Stimulated activated CD8-positive, alpha-beta memory T cell treated with anti-CD3 and anti-CD28 coated beads, Interleukin-7, amount 100 ng/mL, for 24 hours (primary cell): ENCODE measurements at places on chromosomes 1 and 21.

DNA sequence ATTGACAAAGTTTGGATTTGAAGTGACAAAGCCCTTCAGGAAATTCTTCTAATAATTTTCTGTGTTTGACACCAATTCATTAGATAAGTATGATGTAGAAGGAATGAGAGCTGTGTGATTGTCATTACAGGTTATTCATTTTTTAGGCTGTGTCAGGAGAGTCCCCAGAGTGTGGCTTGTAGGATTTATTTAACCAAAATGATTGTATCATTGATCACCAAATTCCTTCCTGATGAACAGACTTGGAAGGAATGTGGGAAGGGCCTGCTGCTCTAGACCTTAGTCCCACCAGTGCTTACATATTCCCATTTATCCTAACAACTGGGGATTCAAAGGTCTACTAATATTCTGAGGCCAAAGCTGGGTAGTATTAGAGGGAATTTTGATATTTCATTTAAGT lies 383.3 kb upstream of the KAZN start:
- no peak for DNase-seq

DNA sequence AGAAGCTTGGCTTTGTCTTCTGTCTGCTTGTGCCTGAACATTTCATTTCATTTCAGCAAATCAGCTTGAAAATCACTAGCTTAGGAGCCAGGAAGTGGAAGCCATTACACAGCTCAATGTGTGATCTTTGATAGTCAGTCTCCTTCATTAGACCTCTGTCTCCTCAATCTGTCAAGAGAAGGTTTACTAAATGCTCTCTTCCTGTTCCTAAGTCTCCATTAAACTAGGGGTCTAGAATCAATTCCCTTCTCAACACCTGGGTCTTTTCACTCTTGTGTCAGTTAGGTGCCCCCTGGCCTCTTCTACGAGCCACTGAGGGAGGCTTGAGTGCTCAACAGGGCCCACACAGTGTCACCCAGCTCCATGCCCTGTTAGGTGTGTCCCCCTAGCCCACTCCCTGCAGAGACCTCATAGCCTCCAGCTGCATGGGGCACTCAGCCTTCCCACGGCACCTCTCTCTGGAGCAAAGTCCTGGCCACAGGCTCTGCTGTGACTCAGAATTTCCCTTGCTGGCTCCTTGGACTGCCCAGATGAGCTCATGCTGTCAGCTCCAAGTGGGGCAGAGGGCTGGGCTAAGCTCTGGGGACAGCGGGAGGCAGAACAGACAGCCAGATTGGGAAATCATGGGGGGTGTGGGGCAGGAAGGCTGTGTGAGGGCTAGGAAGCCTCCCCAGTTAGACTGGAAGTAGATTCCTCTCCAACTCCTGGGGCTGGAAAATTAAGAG lies 115.7 kb upstream of the IPO9 start:
- no peak for DNase-seq

- no peak for DNase-seq
These were observed 993 bp downstream of the DDX59 start for GRCh38 chr1:200668514-200669313.

GRCh38 chr1:179021873-179022272 lies 3.8 kb upstream of the FAM20B start:
- DNase-seq, result no peak

DNA sequence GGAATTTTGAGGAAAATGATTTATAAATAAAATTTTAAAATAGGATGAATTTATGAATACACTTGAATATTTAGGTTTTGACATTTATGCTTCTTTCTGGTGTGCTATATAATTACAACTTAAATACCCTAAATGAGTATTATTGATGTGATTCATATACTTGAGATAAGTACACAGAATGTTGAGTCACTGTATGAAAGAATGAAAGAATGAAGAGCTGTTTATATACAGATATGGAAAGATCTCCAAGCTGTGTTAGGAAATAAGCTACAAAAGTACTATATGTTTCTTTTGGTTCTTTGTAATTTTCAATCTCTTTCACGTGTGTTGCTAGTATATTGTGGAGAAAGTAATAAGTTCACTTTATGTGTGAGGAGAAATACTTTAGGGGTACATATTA lies 147.2 kb downstream of the RASAL2 start:
- DNase-seq, result no peak
